ENCODE measurements at places on chromosomes 4 and X. TPM values are rescaled to one million over a fixed set of nuclear protein-coding genes. Genes with fewer than 3 reads are reported as not detected.

GRCh38 chrX:101164766-101165590, 54.6 kb upstream of the DRP2 start:
- no peaks in the 10 kb centered on the region for H3K4me1 ChIP-seq
- no peak overlapping the region for H3K27ac ChIP-seq
- peaks cover 15% of the 10 kb centered on the region for H3K36me3 ChIP-seq

DNA sequence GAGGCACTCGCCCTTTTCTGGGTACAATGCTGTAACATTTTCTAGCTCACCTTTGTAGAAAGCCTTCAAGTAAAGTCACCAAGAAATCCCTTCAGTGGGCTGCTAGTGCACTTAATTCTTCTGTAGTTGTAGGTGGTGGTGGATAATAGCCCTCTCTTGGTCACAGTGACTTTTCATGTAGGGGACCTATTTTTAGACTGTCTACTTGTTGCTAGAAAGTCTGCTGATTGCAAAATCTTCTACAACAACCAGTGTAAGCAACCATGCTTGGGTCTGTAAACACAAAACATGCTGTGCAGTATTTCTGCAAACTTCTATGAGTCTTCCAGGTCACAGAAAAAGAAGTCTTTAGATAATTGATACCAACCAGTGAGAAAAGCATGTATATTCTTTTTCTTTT, 55.6 kb downstream of the PBDC1 start:
- no peak for DNase-seq
- H3K27me3 ChIP-seq: no peaks in the 10 kb centered on the region
- H3K36me3 ChIP-seq: no peaks in the 10 kb centered on the region
- H3K4me3 ChIP-seq: no peak overlapping the region

GRCh38 chr4:43132010-43132582, 239.6 kb downstream of the GRXCR1 start:
- peak; percentile 32 for DNase-seq
- no peak overlapping the region for H3K27ac ChIP-seq
- H3K27me3 ChIP-seq: no peaks in the 10 kb centered on the region
- no peaks in the 10 kb centered on the region for H3K4me1 ChIP-seq
- no peaks in the 10 kb centered on the region for H3K36me3 ChIP-seq

DNA sequence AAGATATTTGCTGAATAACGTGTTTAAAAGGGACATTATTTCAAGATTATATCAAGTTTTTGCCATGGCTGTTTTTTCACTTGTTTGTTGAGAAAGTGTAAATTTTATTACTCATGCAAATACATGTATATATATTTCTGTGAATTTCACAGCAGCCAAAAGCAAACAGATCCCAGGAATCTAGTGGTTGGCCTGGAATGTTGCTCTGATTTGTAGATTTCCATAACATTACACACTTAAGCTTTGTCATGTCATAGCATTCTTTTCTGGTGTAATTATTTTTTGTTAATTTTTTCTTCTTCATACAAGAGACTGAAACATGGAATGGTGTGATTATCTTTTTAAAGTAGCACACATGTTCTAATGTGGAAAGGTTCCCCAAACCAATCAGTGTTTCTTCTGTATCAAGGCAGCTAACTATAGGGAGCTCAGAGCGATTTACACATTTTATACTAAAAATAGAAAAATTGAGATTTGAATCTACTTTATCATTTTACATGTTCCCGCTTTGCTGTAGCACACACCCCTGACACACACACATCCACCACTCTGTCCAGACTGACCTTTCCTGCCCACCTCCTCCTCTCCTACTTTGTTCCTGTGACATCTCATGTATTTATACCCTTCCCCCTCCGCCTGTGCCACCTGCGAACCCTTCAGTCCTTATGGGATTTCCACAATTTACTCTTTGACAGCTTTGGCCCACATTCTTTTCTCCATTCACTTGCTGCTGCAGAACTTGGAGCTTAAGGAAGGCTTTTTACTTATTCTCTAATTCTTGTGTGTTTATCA, 20.3 kb downstream of the RUFY3 start:
- H3K4me1 ChIP-seq: peaks cover 9% of the 10 kb centered on the region
- H3K36me3 ChIP-seq: no peaks in the 10 kb centered on the region
- H3K4me3 ChIP-seq: no peak overlapping the region
- H3K27ac ChIP-seq: no peak overlapping the region
- no peaks in the 10 kb centered on the region for H3K27me3 ChIP-seq

DNA sequence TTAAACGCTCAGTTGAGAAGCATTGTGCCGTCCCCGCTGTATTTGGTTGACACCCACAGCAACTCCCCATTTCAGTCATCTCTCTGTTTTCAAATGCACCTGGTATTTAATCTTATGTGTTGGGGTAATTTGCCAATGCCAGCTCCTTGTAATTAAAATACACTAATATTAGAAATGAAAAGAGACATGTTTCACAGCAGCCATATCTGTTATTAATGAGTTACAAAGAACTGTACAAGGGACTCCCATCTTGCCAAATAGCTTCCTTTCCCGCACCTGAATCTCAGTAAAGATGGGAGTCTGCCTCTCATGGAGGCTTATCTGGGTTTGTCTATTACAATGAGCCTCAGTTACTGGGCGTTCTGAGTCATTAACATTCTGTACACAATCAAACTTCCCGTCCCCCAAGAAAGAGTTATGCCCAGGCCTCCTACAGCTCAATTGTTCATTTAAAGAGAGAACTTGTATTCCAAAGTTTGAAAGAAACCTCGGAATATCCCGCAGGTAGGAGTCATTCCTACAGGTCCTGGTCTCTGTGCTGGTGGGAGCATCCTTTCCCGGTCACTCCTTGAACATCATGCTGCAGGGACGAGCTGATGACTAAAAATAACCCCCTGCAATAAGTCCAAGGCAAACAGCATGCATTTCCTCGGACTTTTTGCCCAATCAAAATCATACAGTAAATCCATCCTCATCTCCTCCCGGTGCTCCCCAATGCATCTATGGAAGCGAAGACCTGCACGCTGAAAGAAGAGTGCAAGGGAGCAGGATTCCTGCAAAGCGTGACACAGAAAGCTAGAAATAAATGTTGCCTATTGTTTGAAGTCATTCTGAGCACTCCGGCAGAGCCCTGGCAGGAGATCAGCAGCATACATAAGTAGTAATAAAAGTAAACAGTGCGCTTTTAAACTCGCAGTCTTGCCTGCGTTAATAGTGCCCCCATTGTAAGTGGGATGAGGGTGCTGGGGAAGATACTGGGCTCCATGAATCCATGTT, 926 bp downstream of the NDP start:
- DNase-seq: no peak
- H3K4me1 ChIP-seq: peaks cover 6% of the 10 kb centered on the region
- H3K27ac ChIP-seq: no peak overlapping the region

GRCh38 chr4:37431417-37431743, 186.8 kb downstream of the NWD2 start:
- H3K36me3 ChIP-seq: no peaks in the 10 kb centered on the region
- H3K27me3 ChIP-seq: peaks cover 10% of the 10 kb centered on the region
- H3K4me3 ChIP-seq: no peak overlapping the region
- no peak for DNase-seq
- H3K4me1 ChIP-seq: no peaks in the 10 kb centered on the region

DNA sequence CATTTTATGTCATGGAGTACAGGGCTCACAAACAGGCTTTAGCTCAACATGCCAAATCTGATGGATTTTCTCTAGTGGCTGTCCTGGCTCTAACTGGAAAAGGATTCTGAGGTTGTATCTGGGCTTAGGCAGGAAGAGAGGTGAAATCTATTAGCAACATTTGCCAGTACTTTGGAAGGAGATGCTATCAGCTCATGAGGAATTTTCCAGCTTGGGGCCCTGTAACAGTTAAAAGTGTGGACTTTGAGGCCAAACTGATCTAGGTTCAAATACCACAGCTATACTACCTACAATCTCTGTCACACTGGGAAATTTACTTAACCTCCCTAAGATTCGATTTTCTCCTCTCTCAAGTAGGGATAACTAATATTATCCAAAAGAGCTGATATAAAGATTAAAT, 119.0 kb upstream of the HCCS start:
- H3K4me3 ChIP-seq: no peak overlapping the region
- no peak overlapping the region for H3K27ac ChIP-seq
- no peak for DNase-seq
- H3K4me1 ChIP-seq: no peaks in the 10 kb centered on the region
- no peaks in the 10 kb centered on the region for H3K36me3 ChIP-seq

DNA sequence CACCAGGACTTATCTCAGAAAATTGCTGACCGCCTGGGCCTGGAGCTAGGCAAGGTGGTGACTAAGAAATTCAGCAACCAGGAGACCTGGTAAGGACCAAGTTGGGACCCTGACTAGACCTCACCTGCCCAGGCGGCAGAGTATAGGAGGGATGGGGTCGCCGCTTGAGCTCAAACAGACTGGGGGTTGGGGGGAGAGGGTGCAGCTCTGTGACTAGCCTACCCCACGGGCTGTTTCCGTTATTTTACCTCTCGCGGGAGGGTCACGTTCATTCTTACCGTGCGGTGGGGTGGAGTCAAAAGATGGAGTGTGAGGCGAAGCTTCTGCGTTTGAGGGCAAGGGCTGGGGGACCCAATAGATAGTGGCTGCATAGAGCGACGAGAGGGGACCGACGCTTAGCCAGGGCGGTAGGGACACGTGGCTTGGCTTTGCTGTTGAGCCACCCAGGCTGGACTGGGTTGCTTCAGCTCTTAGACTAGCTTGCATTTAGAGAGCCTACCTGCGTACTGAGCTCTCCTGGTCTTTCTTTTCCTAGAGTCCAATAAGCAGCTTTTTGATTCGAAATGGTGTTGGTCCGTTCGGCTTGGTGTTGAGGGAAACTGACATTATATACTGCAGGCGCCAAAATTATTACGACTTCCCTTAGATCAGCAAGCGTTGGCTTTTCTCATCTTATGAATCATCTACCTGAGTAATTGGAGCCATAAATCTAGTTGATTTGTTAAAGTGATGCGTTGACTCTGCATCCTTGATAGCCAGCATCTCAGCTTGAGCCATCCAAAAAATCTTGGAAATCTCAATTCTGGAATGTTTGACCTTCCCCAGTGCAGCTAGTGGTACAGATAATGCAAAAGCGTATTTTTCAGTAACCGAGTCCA, 591 bp downstream of the PRPS1 start:
- peak overlapping the region; percentile 94 for H3K27ac ChIP-seq
- H3K4me3 ChIP-seq: peak overlapping the region; percentile 92
- peaks cover 5% of the 10 kb centered on the region for H3K36me3 ChIP-seq
- H3K4me1 ChIP-seq: peaks cover 20% of the 10 kb centered on the region
- peak; percentile 52 for DNase-seq

GRCh38 chr4:39044956-39045826, 13.0 kb upstream of the TMEM156 start:
- peaks cover 6% of the 10 kb centered on the region for H3K36me3 ChIP-seq
- H3K4me3 ChIP-seq: peak overlapping the region; percentile 84
- no peaks in the 10 kb centered on the region for H3K27me3 ChIP-seq

DNA sequence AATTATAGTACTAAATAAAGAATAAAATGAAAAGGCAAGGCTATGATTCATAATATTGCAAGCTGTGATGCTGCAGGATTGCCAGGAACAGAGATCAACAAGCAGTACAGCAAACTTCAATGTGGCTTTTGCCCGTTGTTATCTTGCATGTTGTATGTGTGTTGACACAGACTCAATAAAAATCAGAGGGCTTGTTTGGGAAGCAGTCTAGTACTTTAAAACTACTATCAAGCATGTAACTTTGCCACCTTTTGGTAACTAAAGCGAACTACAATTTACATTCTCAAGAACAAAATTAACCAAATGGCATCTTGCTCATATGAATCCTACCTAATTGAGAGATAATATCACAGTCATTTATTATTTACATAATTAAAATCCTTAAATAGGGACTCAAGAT, 79.8 kb upstream of the GPM6A start:
- no peak overlapping the region for H3K4me3 ChIP-seq
- H3K36me3 ChIP-seq: no peaks in the 10 kb centered on the region
- no peak overlapping the region for H3K27ac ChIP-seq
- no peak for DNase-seq
- no peaks in the 10 kb centered on the region for H3K27me3 ChIP-seq

DNA sequence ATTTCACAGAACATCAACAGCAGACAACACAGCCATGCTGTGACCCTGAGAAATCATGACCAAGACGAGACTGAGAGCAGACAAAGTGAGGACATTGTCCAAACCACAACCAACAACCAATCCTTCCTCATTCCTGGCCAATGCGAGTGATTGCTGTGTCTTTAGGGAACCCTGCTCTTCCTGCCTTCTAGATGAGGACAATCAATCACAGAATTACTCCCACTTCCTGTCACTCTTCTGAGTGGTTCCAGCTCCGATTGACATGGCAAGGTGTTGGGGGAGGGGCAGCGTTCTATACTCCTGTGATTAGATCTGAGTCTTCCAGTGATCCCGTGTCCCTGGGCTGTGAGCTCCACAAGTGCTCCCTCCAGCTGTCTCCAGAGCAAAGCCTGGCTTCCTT, 227.8 kb downstream of the STIM2 start:
- no peak for DNase-seq
- H3K4me3 ChIP-seq: no peak overlapping the region
- peaks cover 72% of the 10 kb centered on the region for H3K27me3 ChIP-seq

- DNase-seq: no peak
- H3K4me1 ChIP-seq: no peaks in the 10 kb centered on the region
- no peaks in the 10 kb centered on the region for H3K27me3 ChIP-seq
- peaks cover 2% of the 10 kb centered on the region for H3K36me3 ChIP-seq
These were observed 129.0 kb downstream of the VSIG4 start for GRCh38 chrX:65910899-65911298.

GRCh38 chr4:113674733-113675132, 86.8 kb downstream of the CAMK2D start:
- no peak overlapping the region for H3K27ac ChIP-seq
- H3K27me3 ChIP-seq: no peaks in the 10 kb centered on the region
- no peak for DNase-seq
- H3K4me1 ChIP-seq: peaks cover 56% of the 10 kb centered on the region
- H3K36me3 ChIP-seq: peaks cover 45% of the 10 kb centered on the region

- H3K27me3 ChIP-seq: no peaks in the 10 kb centered on the region
- no peak for DNase-seq
- no peak overlapping the region for H3K27ac ChIP-seq
- no peak overlapping the region for H3K4me3 ChIP-seq
- H3K4me1 ChIP-seq: peaks cover 1% of the 10 kb centered on the region
These were observed 45.4 kb upstream of the STS start for GRCh38 chrX:7102119-7102518.

DNA sequence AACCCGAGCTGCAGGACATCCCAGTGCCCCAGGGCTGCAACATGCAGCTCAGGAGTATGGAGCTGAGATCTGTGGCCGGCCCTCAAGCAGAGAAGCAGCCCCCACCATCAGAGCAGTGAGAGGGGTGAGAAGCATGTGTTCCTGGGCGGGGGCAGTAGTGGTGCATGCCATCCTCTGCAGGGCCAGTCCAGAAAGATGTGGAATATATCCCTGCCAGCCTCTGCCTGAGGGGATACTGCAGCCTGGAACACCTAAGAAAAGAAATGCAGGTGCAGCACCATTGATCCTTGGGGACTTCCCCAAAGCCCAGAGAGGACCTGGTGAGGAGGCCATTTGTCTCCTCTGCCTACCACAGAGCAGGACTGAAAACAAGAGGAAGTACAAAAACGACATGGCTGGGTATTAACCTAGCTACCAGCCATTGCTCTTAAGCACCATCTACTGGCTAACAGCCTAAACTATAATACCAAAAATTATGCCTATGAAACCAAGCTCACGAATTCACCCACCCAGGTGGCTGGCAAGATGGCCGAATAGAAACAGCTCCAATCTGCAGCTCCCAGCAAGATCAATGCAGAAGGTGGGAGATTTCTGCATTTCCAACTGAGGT, 158.8 kb downstream of the ADGRA3 start:
- H3K36me3 ChIP-seq: no peaks in the 10 kb centered on the region
- DNase-seq: no peak
- H3K4me1 ChIP-seq: no peaks in the 10 kb centered on the region
- H3K27me3 ChIP-seq: no peaks in the 10 kb centered on the region

The ARMCX6 gene
- total RNA-seq: 52.2 TPM

The CXCL10 gene
- 3.0 TPM for total RNA-seq

The SH3BP2 gene
- 72.2 TPM for total RNA-seq

The TFE3 gene
- total RNA-seq: 21.0 TPM

The KCTD8 gene
- total RNA-seq: not detected

The DRP2 gene
- 0.23 TPM for total RNA-seq

The S100P gene
- total RNA-seq: 0.37 TPM

The REELD1 gene
- 0.20 TPM for total RNA-seq

The XAGE1B gene
- not detected for total RNA-seq
